Cerebellum (tissue), 4 donors: ENCODE measurements at places on chromosomes 13 and 19. TPM values are rescaled to one million over a fixed set of nuclear protein-coding genes. Genes with fewer than 3 reads are reported as not detected.

DNA sequence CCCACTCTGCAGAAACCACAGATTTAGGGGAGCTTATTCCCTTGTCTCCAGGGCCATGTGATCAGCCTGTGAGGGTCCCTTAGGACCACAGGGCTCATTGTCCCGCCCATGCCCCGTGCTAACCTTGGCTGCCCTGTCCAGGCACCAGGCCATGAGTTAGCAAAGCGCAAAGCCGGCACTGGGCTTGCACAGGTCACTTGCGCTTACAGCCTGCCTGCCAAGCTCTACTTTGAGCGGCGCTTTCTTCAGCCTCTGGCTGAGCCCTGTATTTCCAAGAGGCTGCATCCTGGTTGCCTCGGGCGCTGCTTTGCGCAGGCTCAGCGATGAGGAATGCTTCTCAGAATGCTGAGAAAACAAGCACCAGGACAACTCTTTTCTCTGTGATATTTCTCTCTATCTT is 188.0 kb downstream of the TDRD3 start:
- DNase-seq: no peak

- DNase-seq: no peak
Measured at GRCh38 chr13:37179645-37180044, 74.2 kb upstream of the CSNK1A1L start.

DNA sequence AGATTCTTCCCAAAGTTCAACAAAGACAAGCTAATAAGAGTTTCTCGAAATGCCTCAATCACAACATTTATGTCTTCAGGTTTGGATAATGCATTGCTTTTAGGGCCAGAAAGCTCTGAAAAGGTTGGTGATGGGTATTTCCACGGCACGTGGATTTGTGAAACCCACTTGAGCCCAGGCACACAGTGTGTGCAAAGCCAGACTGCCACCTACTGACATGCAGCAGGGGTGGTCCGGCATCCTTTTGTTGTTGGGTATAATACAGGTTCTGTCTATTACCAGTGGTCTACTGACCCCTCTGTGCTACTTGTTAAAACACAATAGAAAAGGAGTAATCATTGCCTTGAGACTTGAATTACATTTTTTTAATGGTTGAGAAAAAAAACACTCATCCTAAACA is 225.6 kb downstream of the RAP2A start:
- DNase-seq: no peak

GRCh38 chr13:107361666-107362065 is 793.7 kb upstream of the ARGLU1 start:
- DNase-seq: no peak

DNA sequence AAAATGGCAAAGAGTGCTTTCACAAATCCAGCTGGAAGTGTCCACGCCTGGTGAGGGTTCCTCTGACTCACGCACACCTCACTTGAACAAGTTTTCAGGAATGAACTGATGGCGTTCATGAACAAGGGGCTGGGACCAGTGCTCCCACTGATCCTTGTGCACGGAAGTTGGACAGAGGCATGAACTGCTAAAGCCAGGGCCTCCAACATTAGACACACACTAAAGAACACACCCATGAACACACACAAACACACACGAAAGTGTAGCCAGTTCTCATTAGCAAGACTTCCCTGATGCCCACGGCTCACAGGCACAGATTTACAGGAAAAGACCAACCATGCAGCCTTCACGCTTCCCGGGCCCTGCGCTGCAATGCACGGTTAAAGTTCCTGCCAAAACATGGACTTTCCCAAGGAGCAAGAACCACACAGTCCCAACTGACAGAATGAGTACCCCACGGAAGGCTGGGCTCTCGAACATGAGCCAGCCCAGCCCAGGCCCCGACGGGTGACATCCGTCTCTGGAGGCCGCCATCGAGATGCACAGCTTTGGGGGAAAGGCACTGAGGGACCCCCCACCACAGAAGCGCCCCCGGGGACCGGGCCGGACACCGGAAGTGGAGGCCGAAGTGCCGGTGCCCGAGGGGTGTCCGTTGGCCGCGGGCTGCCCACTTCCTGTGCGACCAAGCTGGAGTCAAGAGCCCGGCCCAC is 808 bp downstream of the DNMT1 start:
- no peak for DNase-seq

GRCh38 chr13:40503966-40504591 is 162.4 kb downstream of the FOXO1 start:
- DNase-seq: no peak

GRCh38 chr13:45297456-45298205 is 43.4 kb downstream of the TPT1 start:
- no peak for DNase-seq

DNA sequence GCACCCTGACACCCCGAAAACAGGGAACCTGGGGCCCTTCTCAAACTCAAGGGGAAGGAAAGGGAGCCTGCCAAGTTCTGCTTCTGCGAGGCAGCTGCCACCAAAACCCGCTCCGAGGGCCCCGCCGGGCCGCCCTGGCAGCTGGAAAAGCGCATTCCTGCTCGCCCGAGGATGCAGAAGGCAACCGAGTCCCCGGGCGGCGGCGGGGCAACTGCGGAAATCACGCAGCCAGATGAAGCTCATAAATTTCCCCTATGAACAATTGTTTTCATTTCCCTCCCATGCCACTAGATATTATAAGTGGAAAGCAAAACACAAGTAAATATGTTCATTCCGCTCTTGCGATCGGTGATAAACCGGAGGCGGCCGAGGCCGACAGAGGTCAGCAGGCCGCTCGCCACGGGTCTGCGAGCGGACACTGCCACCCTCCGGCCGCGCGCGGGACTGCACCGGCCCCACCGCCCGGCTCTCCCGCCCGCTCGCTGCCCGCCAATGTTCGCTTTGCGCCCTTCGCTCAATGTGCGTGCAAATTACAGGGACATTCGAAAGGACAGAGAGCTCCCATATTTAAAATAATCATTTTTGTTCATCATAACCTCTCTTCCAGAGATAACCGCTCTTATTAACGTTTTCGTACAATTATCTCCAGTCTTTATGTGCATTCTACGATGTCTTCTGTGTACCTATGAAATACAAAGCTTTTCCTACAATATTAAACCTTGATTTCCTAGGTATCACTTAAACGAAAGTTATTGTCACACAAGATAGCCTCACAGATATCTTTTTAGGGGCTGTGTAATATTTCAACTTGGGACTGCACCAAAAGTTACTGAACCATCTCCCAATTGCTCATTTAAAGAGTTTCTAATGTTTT is 120.8 kb upstream of the ZNF507 start:
- peak; percentile 73 for DNase-seq

GRCh38 chr19:39998501-39998900 is 1.6 kb downstream of the ZNF546 start:
- no peak for DNase-seq

DNA sequence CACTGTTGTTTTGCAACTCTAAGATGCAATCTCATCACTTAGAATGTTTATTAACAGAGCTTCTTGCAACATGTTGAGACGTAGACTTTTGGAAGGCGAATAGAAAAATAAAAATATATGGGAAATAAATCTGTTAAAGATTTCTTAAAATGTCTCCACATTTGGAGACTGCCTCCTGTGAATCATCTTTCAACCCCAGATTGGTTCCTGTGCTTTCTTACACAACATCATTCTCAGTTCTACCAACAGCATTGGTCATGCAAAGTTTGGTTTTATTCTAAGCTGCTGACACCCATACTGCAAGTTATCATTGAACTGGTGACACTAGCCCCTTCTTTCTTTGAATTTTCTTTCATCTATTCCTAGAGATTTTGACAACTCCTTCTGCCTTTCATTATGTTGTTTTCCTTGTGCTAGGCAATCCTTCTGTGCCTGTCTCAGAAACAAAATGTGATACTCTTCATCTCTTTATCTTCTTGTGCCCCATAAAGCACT is 1.6 kb upstream of the IGFL3 start:
- DNase-seq: no peak

GRCh38 chr13:19586904-19587634 is 25.7 kb upstream of the TPTE2 start:
- DNase-seq: no peak

DNA sequence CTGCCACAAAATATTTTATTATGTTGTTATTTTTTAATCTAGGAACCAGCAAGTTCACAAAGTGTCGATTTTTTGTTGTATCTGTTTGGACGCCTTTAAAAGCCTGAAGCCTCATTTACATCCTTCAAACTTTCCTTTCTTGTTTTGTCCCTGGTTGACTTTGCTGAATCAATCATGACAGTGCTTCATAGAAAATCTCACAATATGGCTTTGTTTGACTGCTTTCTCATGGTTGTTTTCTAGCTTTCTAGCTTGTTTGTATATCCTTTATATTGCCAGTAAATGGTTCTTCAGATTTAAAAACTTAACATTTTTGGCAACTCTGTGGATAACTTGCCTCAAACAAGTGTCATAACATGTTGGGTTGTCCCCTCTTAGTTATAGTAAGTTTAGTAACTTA is 84.1 kb upstream of the ATXN8OS start:
- no peak for DNase-seq

DNA sequence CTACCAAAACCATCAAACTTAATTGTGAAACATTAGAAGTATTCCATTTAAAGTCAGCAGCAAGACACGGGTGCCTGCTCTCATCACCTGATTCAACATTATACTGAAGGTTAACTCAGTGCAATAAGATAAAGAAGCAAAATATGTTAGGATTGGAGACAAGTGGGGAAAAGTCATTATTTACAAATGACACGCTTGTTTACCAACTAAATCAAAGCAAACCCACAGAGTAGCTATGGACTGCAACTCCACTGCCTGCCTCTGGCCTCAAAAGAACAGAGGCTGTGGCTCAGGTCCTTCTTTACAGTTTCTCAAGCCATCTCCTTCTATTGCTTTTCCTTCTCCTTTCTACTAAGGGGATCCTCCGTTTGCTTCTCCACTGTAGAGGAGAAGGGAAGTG is 21.0 kb upstream of the ATP12A start:
- no peak for DNase-seq

- no peak for DNase-seq
Measured at GRCh38 chr19:19742773-19743172, 9.9 kb upstream of the ZNF14 start.

- no peak for DNase-seq
Measured at GRCh38 chr13:96075953-96076543, 13.9 kb upstream of the HS6ST3 start.

- DNase-seq: no peak
Measured at GRCh38 chr19:32196690-32197420, 148.6 kb upstream of the ZNF507 start.

GRCh38 chr19:33520048-33520643 is 1.4 kb downstream of the PEPD start:
- no peak for DNase-seq

GRCh38 chr13:75544681-75545330 is 4.8 kb upstream of the UCHL3 start:
- DNase-seq: no peak

DNA sequence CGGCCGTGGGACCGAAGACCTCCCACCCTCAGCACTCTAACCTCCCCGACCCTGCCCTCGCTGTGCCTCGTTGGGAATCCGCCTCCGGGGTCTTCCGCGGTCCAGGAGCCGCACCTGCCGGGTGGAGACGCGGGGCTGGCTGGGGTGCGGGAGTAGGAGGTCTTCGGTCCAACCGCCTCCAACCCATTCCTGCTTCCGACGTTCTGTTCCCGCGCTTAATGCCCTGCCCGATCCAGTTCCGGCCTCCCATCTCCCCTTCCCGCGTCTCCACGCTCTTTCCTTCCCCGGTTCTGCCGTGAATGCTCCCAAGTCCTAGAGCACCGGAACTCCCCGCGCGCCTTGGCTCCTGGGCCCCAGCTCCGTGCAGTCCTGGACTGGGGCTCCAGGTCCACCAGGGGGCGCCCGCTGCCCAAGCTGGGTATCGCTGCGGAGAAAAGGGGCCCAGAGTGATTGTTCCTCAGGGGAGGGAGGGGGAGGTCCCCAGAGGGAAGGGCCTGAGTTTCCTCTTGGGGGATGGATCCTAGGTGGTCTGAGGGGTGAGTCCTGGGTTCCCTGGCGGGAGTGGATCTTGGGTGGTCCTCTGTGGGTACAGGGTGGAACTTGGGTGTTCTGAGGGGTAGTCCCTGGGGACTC is 14.1 kb upstream of the TNFSF9 start:
- peak; percentile 88 for DNase-seq

- DNase-seq: no peak
Measured at GRCh38 chr13:56501750-56502149, 639.0 kb upstream of the PRR20A start.

GRCh38 chr19:35142606-35143230 is 337 bp upstream of the FXYD7 start:
- DNase-seq: no peak

Gene TBXA2R
- total RNA-seq: 0.45 TPM

Gene LILRA6
- 0.64 TPM for total RNA-seq

Gene APOE
- 52.8 TPM for total RNA-seq

Gene FBXO17
- 4.4 TPM for total RNA-seq

Gene OR7C1
- total RNA-seq: not detected

Gene LYPD5
- 2.6 TPM for total RNA-seq

Gene CD37
- total RNA-seq: 1.4 TPM

Gene IZUMO4
- 4.4 TPM for total RNA-seq

Gene NOVA2
- total RNA-seq: 17.5 TPM

Gene ELSPBP1
- total RNA-seq: not detected

Gene ZNF723
- total RNA-seq: not detected

Gene ARL11
- 0.18 TPM for total RNA-seq
